Cardiac ventricle fibroblast (primary cell): ENCODE measurements at places on chromosomes 4 and X. TPM values are rescaled to one million over a fixed set of nuclear protein-coding genes. Genes with fewer than 3 reads are reported as not detected.

SLC25A43 gene
- total RNA-seq = 17.2 and 18.2 TPM in 2 replicates

ZIC3 gene
- not detected in 2 replicates for total RNA-seq

ABCB7 gene
- total RNA-seq = 22.5 and 23.4 TPM in 2 replicates

HMGN5 gene
- total RNA-seq = 2.1 and 2.2 TPM in 2 replicates

ACE2 gene
- total RNA-seq = 0.06 and 0.24 TPM in 2 replicates

KLHL2 gene
- total RNA-seq = 5.8 and 6.4 TPM in 2 replicates

NXF2B gene
- not detected in 2 replicates for total RNA-seq

ART3 gene
- not detected in 2 replicates for total RNA-seq

SORCS2 gene
- 0.49 and 3.0 TPM in 2 replicates for total RNA-seq

ITGB1BP2 gene
- total RNA-seq = 0.24 TPM in 1 of 2 replicates, not detected in the other

SRPX2 gene
- total RNA-seq = 160 and 169 TPM in 2 replicates

MTNR1A gene
- not detected in 2 replicates for total RNA-seq

PLAC1 gene
- total RNA-seq = 0.12 TPM in 1 of 2 replicates, not detected in the other

HAUS7 gene
- 15.6 and 16.8 TPM in 2 replicates for total RNA-seq

BMP3 gene
- total RNA-seq = not detected in 2 replicates

SOWAHB gene
- total RNA-seq = not detected in 2 replicates

VCX gene
- total RNA-seq = not detected in 2 replicates

OPRPN gene
- total RNA-seq = not detected in 2 replicates

DCHS2 gene
- not detected in 2 replicates for total RNA-seq

ARL9 gene
- total RNA-seq = 0.62 and 1.2 TPM in 2 replicates

PDHA2 gene
- not detected in 2 replicates for total RNA-seq

UNC5C gene
- 18.1 and 19.4 TPM in 2 replicates for total RNA-seq

ABCG2 gene
- 0.06 and 1.0 TPM in 2 replicates for total RNA-seq
